ENCODE measurements at places on chromosomes 1 and 21.

GRCh38 chr1:39926343-39926793 lies 24.7 kb upstream of the MYCL start:
- no peak for DNase-seq

GRCh38 chr1:114114185-114115094 lies 39.2 kb downstream of the SYT6 start:
- DNase-seq = no peak

GRCh38 chr1:180157108-180157507 lies 2.4 kb downstream of the QSOX1 start:
- no peak for DNase-seq

DNA sequence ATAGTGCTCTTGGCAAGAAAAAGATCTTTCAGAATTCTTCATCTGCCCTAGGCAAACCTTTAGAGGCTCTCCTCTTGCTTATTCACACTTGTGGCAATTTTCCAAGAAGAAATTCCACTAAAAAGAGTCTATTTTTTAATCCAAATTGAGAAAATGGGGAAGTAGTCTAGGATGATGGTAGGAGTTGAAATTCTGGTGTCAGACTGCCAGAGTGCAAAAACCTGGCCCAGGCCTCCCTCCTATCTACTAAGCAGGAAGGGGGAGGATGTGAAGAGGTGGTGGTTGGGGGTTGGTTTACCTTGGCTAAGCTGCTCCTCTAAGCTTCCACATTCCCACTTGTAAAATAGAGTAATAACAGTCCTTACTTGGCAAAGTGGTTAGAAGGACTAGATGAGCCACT lies 120.6 kb upstream of the KCNJ15 start:
- no peak for DNase-seq

- peak; percentile 100 for DNase-seq
Measured at GRCh38 chr1:41268154-41268770, 26.2 kb upstream of the SCMH1 start.

DNA sequence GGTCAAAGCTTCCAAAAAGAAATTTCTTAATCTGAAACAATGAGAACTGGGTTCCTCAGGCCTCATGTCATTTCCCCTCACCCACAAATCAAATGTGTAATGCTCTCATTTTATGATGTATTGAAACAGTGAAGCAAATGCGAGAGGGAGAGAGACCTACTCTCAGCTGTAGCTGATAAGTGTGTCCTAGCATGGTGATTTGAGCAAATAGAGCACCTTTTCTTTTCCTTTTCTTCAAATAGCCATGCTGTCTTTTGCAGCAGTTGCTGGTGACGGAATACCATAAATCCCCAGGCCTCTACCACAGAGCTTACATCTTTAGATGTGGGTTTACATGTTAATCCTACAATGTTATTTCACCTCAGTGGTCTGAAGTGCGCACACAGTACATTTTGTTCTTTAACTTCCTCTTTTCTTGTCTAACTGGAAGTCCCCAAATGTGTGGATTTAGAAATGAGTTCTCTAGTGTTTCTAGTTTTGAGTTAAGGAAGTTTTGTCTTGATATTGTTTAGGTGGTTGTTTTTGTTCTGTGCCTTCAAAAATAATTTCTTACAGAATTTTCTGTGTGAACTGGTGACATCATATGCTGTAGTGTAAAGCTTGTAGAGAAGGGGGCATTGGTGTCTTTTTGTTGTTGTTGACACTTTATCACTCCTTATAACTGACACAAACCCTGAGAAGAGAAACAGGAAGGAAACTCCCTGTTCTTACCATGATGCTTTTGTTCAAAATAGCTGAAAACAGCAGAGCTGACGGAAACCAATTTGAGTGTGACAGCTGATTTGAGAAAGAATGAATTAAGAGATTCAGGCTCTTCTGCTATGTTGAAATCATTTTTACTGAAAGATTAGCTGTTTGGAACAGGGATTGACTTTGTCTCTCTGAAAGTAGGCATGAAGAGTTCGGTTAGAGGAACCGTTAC lies 12.2 kb downstream of the SMAP2 start:
- DNase-seq = no peak

DNA sequence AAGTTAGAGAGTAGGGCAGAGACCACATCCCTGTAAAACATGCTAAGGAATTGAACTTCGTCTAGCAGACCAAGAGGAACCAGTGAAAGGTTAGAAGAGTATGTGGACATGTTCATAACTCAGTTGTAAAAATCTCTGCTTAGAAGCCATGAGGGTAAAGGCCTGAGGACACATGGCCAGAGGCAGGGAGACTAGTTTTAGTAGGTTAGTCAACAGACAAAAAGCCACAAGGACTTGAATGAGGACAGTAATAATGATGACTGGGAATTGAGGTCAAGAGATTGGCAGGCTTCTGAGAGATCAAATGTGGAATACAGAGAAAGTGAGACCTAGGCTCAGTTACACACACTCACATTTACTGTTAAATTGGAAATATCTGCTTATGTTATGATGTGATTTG lies 205.5 kb upstream of the HOOK1 start:
- no peak for DNase-seq

GRCh38 chr1:208204779-208205178 lies 39.4 kb downstream of the PLXNA2 start:
- DNase-seq = no peak

DNA sequence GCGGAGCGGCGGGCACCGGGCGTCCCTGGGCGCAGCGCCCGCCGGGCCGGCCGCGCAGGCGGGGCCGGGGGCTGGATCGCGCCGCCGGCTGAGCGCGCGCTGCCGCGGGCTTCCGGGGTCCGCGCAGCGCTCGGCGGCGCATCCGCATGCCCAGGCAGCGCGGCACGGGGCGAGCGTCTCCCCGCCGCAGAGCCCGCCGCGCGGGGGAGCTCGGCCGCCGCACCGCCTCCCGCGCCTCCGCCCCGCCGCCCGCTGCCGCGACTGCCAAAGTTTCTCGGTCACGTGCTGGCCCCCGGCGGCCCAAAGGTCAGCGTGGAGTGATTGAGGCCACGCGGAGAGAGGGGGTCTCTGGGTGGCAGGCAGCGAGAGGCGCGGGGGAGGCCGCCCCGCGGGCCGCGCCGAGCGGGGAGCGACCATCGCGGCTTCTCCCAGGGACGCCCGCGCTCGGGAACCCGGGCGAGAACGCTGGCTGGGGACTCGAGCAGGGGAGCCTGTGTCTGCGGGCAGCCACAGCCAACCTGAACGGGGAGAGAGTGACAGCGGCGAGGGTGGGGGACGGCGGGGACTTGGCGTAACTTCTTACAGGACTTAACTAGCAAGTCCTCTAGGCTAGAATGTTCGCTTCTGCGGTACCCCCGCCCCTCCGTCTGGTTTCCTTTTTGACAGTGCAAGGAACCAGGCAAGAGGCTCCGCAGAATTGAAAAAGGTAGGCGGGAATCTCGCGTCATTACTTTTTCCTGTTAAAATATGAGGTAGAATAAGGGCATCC lies at the start of gene ILDR2:
TSS of gene ILDR2 (minus strand) at position 180 of the 769 bp plus-strand sequence. CDS start 272 bp downstream, outside the sequence.
- peak; percentile 24 for DNase-seq

DNA sequence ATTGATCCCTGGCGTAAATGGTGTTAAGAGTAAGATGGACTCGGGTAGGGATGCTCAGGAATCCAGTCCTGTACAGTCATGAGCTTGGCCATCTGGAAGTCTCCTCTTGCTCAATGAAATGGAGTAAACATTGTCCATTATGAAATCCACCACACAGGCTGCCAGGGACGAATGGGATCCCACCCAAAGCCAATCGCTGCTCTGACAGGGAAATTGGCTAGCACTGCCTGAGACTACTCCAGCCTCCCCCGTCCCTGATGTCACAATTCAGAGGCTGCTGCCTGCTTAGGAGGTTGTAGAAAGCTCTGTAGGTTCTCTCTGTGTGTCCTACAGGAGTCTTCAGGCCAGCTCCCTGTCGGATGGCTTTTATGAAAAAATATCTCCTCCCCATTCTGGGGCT lies at the start of gene HSD11B1:
TSS of gene HSD11B1 (plus strand) at position 263 of the 400 bp plus-strand sequence. CDS start at position 360, 97 bp downstream.
- DNase-seq = no peak

GRCh38 chr1:10939654-10940450 lies 72.6 kb upstream of the TARDBP start:
- no peak for DNase-seq

- no peak for DNase-seq
Measured at GRCh38 chr21:29991624-29992023, 51.8 kb upstream of the GRIK1 start.

DNA sequence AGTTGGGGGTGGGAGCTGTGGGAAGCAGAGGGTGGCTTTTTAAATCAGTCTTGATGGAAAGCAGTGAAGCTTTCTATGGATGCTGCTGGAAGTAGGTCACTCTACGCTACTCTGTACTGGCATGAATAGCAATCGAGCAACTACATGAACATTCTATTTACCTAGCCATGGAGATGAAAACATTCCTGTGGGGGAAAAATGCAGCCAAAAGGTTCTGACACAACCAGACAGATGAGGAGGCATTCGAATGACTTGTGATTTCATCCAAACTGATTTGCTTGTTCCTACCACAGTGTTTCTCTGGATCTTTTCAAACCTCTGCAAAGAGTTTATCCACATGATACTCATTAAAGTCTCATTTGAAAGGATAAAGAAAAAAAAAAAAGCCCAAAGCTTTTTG lies 95.0 kb downstream of the ASTN1 start:
- DNase-seq = no peak

- no peak for DNase-seq
Measured at GRCh38 chr1:178048426-178048825, 45.5 kb upstream of the RASAL2 start.

DNA sequence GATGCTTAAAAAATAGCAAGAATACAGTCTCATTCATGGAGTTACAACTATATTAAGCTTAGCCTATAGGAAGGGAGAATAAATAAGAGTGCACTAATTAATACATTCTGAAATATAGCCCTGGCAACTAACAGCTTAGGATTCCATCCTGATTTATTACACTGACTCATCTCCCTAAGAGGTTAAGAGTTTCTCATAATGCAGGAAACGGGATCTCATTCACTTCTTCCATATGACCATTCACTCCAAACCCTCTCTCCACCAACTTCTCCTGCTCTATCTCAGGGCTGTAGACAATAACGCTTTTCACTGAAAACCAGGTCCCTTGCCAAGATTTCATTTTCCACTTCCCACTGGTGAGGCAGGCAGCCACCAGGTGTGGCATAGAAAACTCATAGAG lies 168.5 kb upstream of the PLD5 start:
- no peak for DNase-seq

DNA sequence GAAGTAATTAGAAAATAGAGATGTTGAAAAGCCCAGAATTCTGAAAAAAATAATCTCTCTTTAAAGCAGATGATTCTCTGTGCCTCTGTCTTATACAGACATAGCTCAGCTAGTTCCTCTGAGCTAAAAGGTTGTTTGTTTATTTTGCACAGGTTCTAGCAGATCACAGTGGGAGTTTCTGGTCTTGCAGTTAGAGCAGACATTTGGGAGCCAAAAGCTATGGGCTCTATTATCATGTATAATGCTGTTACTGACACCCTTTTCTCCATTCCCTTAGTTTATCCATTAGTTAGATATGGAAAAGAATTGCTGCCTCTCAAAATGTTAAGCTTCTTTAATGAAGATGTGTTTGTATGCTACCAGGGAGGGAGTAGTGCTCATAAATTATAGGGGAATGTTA lies 20.5 kb upstream of the CD55 start:
- no peak for DNase-seq

- no peak for DNase-seq
Measured at GRCh38 chr1:10693497-10694273, 102.8 kb downstream of the CASZ1 start.

GRCh38 chr1:177425199-177425598 lies 254.4 kb downstream of the BRINP2 start:
- DNase-seq = no peak

DNA sequence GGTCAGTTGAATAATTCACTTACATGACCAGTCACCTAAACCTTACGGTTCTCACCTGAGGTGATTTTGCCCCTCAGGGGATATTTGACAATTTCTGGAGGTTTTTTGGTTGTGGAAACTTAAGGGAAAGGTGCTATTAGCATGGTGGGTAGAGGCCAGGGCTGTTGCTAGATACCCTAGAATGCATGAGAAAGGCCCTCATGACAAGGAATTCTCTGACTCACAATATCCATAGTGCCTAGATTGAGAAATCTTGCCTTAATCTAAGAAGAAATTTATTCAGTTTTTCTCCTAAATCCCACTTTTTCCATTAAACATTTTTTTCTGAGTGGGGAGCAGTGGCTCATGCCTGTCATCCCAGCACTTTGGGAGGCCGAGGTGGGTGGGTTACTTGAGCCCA lies 119.7 kb downstream of the TGFB2 start:
- DNase-seq = no peak

DNA sequence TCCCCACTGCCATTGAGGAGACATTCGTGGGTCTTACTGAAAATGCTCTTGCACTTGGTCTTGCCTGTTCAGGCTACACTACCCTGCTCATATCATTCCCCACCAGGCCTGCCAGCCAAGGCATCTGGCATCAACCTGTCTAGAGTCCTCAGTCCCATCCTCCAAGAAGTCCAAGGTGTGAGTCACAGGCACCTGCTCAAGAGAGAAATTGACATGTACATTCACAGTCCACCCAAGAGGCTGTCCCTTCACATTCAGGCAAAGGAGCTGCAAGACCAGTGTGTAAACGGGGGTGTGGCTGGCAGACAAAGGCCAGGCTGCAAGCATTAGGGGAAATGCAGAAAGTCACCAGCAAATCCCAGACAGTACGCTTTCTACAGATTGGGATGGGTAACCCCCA lies 13.1 kb upstream of the PLA2G2C start:
- no peak for DNase-seq

Measured in NCI-H748 treated with DMSO at 0.1 percent for 48 hours (cell line).